Parietal lobe (tissue), 2 donors: ENCODE measurements at places on chromosomes 5 and 9. TPM values are rescaled to one million over a fixed set of nuclear protein-coding genes. Genes with fewer than 3 reads are reported as not detected.

Gene SMIM32
- total RNA-seq: 0.63 TPM

Gene ADAMTSL1
- 44.1 TPM for total RNA-seq

Gene PCDHB16
- total RNA-seq: 10.6 TPM

Gene CDKN2AIPNL
- 30.0 TPM for total RNA-seq

Gene LAMC3
- 2.2 TPM for total RNA-seq

Gene TMEM215
- 0.31 TPM for total RNA-seq

Gene IFNK
- total RNA-seq: not detected

Gene NDST1
- total RNA-seq: 32.9 TPM

Gene SPOCK1
- total RNA-seq: 70.7 TPM

Gene RNF180
- total RNA-seq: 78.9 TPM

Gene TMOD1
- 42.6 TPM for total RNA-seq

Gene BOD1
- total RNA-seq: 65.1 TPM

Gene PCDHGB7
- 43.5 TPM for total RNA-seq

Gene TEX48
- total RNA-seq: not detected

Gene TRIP13
- total RNA-seq: 8.1 TPM

Gene PCAT7
- not detected for total RNA-seq

Gene CNTNAP3B
- total RNA-seq: 118 TPM

Gene IL9
- not detected for total RNA-seq

Gene FOXD1
- 0.31 TPM for total RNA-seq

Gene ANKRD31
- 0.94 TPM for total RNA-seq

Gene SLC46A2
- total RNA-seq: not detected

Gene PRXL2C
- 3.1 TPM for total RNA-seq

Gene INSL4
- not detected for total RNA-seq

Gene EMB
- 3.1 TPM for total RNA-seq

Gene EFCAB9
- total RNA-seq: not detected

Gene ELOVL7
- total RNA-seq: 4.1 TPM

Gene SLC4A9
- total RNA-seq: not detected

Gene MARCOL
- not detected for total RNA-seq

Gene JMY
- 46.0 TPM for total RNA-seq
